PC-3 (cell line): ENCODE measurements at places on chromosomes 12 and 14. TPM values are rescaled to one million over a fixed set of nuclear protein-coding genes. Genes with fewer than 3 reads are reported as not detected.

The OSGEP gene
- total RNA-seq, result 57.7 and 64.1 TPM in 2 replicates

The GNB3 gene
- 1.8 TPM in 1 of 2 replicates, not detected in the other for total RNA-seq

The LBHD2 gene
- not detected in 2 replicates for total RNA-seq

The LALBA gene
- total RNA-seq, result not detected in 2 replicates

The CCDC38 gene
- total RNA-seq, result not detected in 2 replicates
